ENCODE measurements at places on chromosomes 3 and 15.

DNA sequence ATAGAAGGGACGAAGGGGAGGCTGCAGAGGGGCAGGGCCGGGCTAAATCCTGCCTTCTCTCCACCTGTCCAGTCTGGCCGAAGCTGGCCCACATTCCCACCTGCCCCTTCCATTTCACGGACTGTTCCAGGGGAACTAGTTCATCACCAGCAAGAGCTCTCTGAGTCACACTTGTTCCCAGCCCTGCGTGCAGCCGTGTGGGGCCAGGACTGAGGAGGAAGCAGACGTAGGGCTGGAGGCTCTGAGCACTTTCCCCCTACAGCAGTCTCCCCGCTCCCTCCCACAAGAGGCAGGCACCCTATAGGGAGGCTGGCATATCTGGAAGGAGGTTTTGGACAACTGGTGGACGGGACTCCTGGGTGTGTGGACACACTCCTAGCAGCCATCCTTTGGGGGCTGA is 3.0 kb downstream of the ITIH4 start:
- peak; percentile 24 for DNase-seq

DNA sequence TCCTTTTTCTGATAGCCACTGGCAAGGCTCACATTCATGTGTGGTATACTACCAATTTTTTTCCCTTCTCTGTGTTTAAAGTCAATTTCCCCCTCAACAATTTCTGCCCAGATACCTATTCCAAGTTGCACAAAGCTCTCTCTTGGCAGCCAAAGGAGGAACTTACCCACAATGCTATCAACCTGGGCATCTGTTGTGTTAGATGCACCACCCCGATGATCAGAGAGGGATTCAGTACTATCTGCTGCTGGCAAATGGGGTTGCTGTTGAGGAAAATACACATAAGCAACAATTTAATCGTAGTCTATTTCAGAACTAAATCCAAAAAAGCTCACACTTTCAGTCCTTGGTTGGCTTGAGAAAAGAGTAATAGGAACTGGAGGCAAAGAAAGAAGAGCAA is 46.1 kb downstream of the AAGAB start:
- no peak for DNase-seq

DNA sequence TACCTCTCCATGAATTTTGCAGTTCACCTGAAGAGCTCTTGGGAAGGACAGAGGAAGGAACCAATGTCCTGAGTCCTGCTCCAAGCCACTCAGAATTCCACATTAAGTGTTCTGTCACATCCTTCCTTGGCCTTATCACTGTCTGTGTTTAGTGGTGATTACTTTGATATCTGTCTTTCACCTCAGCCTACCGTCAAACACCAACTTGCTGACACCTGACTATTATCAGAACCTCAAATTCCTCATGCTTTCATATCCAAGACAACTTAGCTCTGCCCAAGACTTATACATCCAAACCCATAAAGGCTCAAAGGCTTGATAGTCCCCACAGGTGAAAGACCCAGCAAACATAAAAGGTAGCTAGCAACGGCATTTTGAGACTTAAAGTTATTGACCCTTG is 280.0 kb downstream of the MEX3B start:
- no peak for DNase-seq

DNA sequence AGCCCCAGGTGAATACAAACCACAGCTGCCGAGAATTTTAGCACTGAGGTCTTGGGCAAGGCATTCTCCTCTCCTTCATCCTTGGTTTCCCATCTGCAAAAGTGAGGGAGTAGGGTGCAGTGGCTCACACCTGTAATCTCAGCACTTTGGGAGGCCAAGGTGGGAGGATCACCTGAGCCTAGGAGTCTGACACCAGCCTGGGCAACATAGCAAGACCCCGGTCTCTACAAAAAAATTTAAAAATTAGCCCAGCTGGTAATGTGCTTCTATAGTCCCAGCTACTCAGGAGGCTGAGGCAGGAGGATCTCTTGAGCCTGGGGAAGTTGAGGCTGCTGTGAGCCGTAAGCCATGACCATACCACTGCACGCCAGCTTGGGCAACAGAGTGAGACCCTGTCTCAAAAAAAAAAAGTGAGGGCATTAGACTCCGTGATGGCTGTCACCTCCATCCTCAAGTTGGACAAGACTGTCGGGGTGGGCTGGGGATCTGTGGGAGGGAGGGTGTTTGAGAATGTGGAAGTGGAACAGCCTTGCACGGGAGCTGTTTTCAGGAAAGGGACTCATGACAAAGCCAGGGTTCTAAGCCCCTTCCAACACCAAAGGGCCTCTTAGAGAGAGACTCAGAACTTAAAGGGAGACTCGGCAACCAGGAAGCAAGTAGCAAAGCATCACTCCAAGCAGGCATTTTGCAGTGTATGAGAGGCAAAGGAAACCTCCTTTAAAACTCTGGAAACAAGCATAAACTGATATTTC is 46.0 kb upstream of the FURIN start:
- no peak for DNase-seq

- no peak for DNase-seq
Observed at GRCh38 chr3:32399030-32399620, 7.5 kb downstream of the CMTM7 start.

DNA sequence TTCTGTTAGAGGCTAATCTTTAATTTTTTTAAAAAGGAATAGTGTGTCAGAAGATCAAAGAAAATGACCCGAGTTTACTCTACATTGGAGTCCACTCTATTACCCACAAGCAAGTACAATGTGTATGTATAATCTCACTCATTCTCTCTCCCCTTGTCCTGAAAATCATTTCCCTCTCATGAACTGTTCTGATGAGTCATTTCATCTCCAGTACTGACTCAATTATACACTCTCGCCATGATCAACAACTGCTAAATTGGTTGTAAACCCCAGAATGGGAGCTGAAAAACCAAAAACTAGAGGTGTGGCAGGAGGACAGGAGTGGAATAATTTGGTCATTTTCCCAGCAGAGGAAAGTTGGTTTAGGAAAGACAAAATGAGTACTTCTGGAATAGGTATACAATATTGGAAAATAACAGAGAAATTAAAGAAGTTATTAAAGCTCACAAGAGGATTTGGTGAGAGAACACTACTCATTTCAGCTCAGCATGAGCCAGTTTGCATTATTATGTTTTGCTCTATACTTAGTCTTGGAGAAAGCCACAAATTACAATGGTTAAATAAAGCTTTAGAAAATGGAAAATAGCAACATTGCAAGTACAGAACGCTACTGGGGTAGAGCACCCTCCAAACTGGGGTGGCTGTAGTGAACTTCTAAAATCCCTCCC is 144.3 kb upstream of the PFN2 start:
- no peak for DNase-seq

GRCh38 chr3:71441217-71441924 is 142.2 kb downstream of the FOXP1 start:
- DNase-seq: no peak

- peak; percentile 51 for DNase-seq
Observed at GRCh38 chr15:76059320-76060117, at the start of gene TMEM266. TSS of gene TMEM266 (plus strand) at chr15:76059985. CDS start at chr15:76134264, 74,279 bp downstream.

DNA sequence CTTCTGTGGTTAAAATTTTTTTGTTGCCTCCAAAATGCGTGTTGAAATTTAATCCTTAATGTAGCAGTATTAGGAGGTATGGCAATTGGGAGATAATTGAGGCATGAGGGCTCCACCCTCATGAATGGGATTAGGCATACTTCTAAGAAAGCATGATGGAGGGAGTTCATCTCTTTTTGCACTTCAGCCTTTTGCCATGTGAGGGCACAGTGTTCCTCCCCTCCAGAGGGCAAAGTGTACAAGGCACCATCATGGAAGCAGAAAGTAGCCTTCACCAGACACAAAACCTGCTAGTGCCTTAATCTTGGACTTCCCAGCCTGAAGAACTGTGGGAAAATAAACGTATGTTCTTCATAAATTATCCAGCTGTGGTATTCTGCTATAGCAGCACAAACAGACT is 429.5 kb downstream of the ZIC1 start:
- no peak for DNase-seq

DNA sequence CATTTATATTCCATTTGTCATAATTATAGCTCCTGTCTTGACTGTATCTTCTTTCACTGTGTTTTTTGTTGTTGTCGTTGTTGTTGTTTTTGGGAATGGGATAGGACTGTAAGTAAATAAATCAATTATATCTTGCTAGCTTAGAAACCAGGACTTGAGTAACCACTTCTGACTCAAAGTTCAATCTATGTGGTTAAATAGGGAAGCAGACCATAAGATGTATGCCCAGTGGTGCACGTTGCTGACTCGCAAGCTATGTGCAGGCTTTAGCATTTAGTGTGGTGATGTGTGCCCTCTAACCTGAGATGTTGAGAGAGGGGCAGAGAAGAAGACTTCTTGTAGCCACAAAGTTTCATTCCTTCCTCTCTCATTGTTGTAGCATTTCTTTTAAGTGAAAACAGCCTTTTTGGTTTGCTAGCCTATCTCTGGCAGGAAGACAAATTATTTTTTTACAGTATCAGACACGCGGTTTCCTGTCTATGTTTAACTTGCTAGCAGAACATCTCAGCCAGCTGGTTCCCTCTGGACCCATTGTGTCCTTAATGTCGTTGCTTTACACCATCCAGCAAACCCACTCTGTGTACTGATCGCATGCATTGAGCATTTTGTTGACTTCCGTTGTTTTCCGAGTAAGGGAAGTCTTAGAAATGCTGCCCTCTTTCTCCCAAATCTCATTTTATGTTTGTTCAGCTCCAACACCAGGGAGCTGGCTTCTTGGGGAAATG is 52.1 kb downstream of the TGFBR2 start:
- peak; percentile 65 for DNase-seq

- peak; percentile 60 for DNase-seq
Observed at GRCh38 chr15:42650208-42651066, 75.0 kb downstream of the STARD9 start.

DNA sequence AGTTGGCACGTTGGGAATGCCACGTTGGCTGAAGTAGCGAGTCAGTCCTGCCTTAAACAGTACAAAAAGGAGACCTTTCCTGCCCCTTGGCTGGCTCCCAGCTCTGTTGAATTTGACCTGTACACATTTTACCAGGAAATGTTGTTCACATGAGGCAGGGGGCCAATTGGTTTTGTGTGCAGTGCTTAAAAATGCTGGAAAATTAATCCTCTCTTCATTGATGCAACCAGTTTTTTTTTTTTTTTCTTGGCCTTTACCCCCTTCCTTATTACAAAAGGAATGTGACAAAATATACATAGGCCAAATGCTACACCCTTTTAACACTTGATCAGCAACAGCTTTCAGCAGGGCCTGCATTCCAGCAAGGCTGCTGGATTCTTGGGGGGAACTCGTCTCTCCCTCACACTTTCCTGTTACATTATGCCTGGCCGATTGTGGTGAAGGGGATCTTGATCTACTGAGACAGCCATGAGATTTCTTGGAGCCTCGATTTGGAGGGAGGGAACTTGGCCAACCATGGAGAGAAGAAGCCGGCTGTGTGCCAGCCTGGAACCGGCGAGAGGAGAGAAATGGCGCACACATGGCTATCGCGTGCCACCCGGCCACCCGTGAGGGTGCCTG is 93.1 kb downstream of the DNASE1L3 start:
- no peak for DNase-seq

DNA sequence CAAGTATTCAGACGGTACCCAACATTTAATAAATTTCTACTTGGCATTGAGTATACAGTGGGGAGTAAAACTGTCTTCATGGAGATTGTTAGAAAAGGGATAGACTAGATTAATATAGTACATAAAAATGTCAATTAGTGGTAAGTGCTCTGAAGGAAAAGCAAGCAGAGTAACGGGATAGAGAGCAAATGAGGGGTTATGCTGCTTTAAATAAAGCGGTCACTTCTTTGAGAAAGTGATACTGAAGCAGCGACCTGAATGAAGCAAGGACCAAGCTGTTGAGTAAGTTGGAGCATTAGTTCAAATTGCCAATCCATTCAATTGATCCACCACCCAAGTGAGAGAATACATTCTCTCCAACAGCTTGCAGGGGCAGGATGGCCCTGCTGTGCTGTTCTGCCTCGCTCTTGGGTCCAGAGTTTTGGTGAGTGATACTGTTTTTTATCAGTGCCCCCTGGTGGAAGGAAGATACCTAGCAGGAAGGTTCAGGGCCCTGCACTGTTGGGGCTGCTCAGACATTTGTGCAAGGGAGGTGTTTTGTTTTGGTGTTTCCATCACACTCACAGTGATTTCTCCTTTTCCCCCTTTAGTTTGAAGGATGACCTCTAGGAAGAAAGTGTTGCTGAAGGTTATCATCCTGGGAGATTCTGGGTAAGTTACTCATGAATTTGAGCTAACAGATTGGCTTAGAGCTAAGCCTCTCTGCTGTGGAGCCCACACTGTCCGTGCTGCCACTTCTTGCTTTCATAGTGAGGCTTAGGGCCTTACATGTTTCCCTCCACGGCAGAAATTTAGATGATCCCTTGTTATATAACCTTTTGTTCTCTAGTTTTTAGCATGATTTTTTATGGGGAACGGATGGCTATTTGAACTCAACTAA is 69.0 kb downstream of the RAB7A start:
- DNase-seq: peak; percentile 73

- no peak for DNase-seq
Observed at GRCh38 chr3:4043867-4044575, 244.8 kb downstream of the LRRN1 start.

DNA sequence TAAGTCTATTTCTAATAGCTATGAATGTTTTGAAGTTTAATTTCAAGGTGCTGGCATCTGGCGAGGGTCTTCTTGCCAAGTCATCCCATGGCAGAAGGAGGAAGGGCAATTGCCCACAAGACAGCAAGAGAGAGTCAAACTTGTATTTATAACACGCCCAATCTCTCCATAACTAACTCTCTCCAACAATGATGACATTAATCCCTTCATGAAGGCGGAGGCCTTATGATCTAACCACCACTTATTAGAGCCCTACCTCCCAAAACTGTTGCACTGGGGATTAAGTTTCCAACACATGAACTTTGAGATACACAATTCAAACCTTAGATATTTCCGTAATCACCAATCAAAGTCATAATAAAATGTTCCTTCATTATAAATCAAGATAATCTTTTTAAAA is 406.9 kb downstream of the CNTN6 start:
- DNase-seq: no peak

DNA sequence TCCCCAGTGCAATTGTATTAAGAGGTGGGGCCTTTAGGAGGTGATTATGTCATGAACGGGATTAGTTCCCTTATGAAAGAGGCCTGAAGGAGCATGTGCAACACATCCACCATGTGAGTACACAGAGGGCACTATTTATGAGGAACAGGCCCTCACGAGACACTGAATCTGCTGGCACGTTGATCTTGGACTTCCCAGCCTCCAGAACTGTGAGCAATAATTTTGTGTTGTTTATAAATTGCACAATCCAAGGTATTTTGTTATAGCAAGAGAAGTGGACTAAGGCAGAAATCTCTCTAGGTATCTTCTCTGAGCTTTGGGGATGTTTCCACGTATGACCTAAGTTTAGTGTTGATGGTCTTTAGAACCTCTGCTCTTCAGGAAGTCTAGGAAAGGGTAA is 149.3 kb upstream of the CBLB start:
- peak; percentile 14 for DNase-seq

GRCh38 chr15:24924153-24924552 is 30.6 kb upstream of the SNRPN start:
- DNase-seq: no peak

GRCh38 chr15:72229076-72229946 is 1.7 kb downstream of the PKM start:
- DNase-seq: peak; percentile 70

- DNase-seq: peak; percentile 93
Observed at GRCh38 chr3:172511783-172512762, 11.2 kb downstream of the TNFSF10 start.

GRCh38 chr3:42349765-42350594 is 60.4 kb downstream of the LYZL4 start:
- DNase-seq: no peak

GRCh38 chr3:133843634-133844033 is 38.0 kb downstream of the SRPRB start:
- DNase-seq: no peak

- DNase-seq: no peak
Observed at GRCh38 chr15:91553196-91553854, 300.2 kb upstream of the SLCO3A1 start.

GRCh38 chr15:80674245-80674614 is 20.9 kb upstream of the ABHD17C start:
- peak; percentile 82 for DNase-seq

Measured in inflammatory macrophage treated with lipopolysaccharide for 1 hour (primary cell).